ENCODE measurements at places on chromosomes 13 and 19. TPM values are rescaled to one million over a fixed set of nuclear protein-coding genes. Genes with fewer than 3 reads are reported as not detected.

Gene KANK3
- polyA plus RNA-seq: 6.1 TPM

Gene GARIN5B
- polyA plus RNA-seq: 0.17 TPM

- no peak for DNase-seq
These were observed 249.0 kb downstream of the DLEU7 start for GRCh38 chr13:50594276-50595051.

DNA sequence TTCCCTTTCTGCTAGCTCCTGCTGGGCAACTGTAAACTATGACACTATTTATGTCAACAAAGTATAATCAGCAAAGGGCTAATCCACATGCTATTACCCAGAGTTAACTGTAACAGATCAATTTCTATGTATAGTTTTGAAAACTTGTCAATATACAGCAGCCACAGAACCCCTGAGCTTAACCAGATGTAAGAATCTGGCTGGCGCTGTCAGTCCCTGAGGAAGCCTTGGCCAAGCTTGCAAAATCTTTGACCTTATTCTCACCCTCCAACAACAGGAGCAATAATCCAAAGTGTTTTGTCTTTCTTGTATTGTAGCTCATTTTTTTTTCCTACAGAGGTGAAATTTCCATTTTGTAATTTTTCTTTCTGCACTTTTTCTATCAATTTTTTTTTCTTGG is 1230.1 kb upstream of the SLC10A2 start:
- DNase-seq: no peak

- DNase-seq: no peak
These were observed 5.2 kb upstream of the ADPRHL1 start for GRCh38 chr13:113458253-113459065.

GRCh38 chr19:347946-348861 is 3.6 kb upstream of the MIER2 start:
- no peak for DNase-seq

- no peak for DNase-seq
These were observed 19.6 kb downstream of the LILRB4 start for GRCh38 chr19:54682306-54682856.

DNA sequence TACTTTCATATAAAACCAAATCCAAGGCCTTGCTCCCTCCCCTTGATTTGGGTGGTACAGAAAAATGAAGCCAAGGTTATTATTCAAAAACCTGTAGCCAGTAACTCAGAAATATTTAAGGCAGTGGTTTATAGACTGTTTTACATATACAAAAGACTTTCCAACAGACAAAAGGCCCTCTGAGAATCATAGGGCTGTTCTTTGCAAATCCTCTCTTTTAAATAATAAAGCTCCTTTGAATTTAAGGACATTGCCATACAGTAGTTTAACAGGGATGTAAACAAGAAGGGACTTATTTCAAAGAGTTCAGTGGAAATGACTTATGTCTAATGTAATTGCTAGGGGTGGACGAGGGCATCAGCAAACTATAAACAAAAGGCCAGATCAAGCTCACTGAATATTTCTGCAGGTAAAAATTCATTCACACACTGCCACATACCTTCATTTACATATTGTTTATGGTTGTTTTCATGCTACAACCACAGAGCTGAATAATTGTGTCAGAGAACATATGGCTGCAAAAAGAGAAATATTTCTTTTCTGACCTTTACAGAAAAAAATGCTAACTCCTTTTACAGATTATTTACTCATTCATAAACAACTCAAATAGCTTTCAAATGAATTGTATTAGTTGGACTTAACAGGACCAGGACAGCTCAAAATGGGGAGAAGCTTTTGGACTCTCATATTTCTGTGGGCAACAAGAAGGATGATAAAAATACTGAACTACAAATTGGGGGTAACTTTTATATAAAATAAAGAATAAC is 665.6 kb downstream of the SLITRK1 start:
- DNase-seq: no peak

DNA sequence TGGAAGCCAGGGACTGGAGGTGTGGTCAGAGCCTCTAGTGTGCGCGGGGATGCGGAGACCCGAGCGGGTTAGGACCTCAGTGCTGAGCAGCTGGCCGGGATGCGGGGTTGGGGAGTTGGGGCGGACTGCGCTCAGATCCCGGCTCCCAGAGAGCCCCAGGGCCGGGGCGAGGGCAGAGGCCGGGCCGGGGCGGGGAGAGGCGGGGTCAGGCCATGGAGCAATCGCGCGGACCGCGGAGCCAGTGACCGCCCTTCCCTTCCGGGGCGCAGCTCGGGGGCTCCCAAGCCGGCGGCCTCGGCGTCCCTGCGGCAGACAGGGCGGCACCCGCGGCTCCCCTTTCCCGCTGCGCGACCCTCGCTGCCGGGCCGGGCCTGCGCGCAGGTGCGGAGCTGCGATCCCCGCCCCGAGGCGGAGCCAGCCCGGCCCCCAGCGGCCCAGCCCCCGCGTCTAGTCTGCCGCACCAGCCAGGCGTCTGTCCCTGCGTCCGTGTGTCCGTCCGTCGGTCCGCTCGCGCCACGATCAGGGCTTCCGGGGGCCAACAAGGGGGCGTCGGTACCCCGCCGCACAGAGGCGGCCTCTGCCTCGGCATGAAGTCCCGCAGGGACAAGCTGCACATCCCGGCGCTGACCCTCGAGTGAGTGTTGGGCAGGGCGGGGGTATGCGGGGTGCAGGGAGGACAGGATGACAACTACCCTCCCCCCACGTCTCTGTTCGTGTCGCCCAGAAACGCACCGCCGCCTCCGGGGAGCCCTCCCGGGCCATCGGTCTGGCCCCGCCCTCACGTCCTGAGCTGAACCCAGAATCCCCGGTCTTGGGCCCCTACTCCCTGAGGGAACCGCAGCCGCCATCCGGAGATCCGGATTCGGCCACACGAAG is 12.4 kb downstream of the MAST3 start:
- DNase-seq: no peak

DNA sequence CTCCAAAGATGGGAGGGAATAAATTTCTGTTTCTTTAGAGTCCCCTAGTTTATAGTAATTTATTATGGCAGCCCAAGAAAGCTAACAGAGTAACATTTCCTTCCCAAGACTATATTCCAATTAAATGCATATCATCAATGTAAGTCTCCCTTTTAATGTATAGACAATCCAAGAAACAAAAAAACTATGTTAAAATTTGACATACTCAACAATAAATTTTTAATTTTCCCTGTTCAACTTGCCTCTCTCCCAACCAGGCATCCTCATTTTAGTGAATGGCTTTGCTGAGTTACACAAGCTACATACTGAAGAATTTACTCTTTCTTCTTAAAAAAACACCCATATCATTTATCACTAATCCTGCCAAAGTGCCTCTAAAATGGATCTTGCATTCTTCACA is 1357.7 kb downstream of the PCDH9 start:
- no peak for DNase-seq

DNA sequence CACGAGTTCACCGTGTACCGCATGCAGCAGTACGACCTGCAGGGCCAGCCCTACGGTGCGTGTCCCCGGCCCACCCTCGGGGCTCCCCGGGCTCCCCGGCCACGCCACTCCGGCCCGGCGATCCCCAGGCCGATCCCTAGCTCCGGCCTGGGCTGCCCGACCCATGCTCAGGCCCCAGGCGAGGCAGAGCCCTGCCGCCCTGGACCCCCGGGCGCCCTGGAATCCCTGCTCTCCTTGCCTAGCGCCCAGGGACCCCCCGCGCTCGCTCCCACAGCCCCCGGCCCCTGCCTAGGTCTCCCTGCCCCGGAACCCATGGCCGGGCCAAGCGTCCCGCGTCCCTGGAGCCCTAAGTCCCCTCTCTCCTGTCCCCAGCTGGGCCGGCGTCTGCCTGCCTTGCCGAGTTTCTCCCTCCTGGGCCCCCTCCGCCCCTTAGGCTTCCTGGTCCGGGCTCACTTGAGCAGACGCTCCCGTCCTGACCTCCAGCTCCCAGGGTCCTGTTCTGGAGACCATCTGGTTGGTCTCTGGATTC is 494 bp downstream of the NCLN start:
- DNase-seq: no peak

- no peak for DNase-seq
These were observed 373.8 kb downstream of the DACH1 start for GRCh38 chr13:71493189-71493588.

DNA sequence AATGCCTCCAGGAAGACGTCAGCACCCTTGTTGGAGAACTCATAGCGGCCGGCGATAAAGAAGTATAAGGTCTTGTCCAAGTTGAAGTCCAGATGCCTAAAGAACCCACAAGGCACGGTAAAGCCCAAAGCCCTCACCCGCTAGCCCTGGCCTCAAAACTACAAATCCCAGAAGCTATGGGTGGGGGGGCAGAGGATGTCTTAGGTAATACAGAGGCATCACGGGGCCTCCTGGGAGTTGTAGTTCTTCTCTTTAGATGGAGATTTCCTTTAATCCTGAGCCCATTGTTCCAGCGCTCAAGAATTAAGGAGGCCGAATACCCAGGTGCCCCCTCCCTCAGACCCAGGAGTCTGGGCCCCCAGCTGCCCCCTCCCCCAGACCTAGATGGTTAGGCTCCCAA is 10.8 kb downstream of the GYS1 start:
- DNase-seq: no peak

Measured in left kidney (tissue), 8 donors.